DND-41 (cell line): ENCODE measurements at places on chromosomes 3 and 15.

- no peak for DNase-seq
These were observed 17.4 kb upstream of the VEPH1 start for GRCh38 chr3:157520485-157521150.

- DNase-seq: no peak
These were observed 104.2 kb upstream of the THRB start for GRCh38 chr3:24598695-24599470.

DNA sequence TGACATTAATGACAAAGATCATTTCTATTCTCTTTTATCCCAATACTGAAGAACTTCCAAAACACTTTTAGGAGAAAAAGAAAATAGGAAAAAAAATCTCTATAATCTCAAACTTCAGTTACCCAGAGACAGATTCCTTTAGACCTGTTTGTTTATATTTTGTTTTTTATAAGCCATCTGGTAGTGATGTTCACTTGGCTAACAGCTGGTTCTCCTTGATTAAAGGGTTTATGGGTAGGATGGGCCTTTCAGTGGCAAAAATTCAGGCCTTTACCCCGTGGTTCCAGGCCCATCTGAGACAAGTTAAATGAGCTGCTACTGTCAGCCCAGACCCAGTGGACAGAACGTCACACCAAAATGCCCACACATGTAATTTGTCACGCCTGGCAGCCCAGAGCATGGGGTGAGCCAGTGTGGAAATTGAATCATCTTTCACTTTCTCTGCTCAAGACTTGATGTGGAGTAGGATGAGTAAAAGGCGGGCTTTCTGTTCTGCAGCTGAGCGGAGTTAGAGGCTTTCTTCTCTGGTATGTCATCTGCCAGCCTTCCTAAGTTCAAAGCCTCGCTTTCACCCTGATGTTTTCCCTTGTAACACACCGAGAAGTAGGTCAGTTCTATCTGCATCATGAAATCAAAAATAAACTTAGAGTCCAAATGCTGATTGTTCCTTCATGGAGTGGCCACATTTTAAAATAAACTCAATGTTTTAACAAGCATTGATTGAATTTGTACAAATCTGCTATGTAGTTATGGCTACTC is 62.5 kb upstream of the SKOR1 start:
- DNase-seq: peak; percentile 33

DNA sequence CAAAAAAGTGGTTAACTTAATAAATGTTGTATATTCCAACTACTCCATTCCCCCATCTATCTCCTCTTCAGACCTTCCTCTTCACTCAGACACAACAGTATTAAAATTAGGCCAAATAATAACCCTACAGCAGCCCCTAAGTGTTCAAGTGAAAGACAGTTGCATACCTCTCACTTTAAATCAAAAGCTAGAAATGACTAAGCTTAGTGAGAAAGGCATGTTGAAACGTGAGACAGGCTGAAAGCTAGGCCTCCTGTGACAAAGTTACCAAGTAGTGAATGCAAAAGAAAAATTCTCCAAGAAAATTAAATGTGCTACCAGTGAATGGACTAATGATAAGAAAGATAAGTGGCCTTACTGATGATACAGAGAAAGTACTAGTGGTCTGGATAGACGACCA is 71.7 kb downstream of the ANKRD28 start:
- DNase-seq: no peak

GRCh38 chr15:70906842-70907241 is 14.2 kb downstream of the LRRC49 start:
- no peak for DNase-seq

DNA sequence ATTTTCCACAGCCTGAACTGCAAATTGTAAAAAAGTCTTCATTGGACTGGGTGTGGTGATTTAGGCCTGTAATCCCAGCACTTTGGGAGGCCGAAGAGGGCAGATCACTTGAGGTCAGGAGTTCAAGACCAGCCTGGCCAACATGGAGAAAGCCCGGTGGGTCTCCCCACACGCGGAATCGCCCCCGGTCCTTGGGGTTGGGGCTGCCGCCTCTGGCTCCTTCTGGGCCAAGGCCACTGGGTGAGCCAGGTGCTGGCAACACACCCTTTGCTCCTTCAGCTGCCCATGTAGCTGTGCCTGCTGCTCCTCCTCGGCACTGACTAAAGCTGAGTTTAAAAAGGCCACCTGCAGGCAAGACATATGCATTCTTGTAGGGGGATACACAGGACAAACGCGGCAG is 9.4 kb upstream of the VPS33B start:
- DNase-seq: no peak

- no peak for DNase-seq
These were observed 200.7 kb downstream of the MEIS2 start for GRCh38 chr15:36899696-36900095.
